CD4-positive, alpha-beta T cell treated with Interleukin-17A for 1 hour (primary cell): ENCODE measurements at places on chromosomes 5 and 9.

- DNase-seq = no peak
Observed at GRCh38 chr9:72427801-72428200, 62.8 kb upstream of the ZFAND5 start.

DNA sequence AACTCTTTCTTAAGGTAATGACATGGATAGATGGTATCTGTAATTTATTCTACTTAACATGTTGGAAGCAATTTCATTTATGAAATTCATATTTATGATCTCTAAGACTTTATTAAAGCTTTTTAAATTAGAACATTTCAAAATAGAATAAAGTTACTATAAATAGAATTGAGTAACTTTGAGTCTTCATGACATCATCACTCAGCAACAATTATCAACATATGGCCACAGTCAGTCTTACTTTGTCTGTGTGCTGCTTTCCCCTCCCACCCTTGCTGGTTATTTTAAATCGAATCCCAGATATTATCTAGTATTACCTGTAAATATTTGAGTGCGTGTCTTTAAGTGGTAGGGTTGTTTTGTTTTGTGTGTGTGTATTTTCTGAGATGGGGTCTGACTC lies 65.2 kb downstream of the IPO11 start:
- no peak for DNase-seq

DNA sequence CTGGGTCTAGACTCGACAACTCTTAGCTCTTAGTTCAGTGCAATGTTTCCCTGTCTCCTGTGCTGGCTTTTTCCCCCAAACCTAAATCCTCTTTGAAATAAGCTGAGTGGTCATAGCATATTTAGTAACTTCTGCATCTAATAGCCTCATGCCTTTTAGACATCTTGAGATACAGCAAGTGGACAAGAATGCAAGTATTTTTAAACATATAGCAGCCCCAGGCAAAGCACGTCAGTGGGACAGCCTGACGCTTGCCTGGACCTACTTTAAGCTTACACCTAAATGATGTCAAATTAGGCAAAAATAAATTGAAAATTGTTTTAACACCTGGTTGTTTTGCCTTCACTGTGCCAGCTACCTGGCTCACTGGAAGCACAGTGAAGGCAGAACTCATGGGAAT lies 8.0 kb downstream of the C9 start:
- no peak for DNase-seq

- no peak for DNase-seq
Observed at GRCh38 chr5:149143470-149143869, 2.2 kb downstream of the ABLIM3 start.

- DNase-seq = peak; percentile 12
Observed at GRCh38 chr9:806285-807156, 35.0 kb upstream of the DMRT1 start.

GRCh38 chr9:21075484-21075883 lies 2.3 kb downstream of the IFNB1 start:
- DNase-seq = no peak

DNA sequence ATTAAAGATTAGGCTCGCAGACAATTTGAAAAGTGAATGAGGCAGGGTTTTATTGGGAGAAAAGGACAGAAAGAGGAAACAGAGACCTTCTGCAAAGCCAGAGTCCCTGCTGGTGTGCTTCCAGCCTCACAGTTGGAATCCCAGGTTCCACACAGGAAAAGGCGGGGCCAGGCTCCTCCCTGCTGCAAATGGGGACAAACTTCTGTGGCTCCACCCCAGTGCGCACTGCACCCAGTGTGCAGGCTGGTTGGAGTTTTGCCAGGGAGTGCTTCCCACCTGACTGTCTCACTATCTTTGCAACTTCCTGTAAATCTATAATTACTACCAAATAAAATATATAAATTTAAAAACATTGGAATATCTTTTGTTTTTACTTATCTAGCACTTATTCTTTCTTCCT lies 386.0 kb upstream of the GRIN3A start:
- no peak for DNase-seq

DNA sequence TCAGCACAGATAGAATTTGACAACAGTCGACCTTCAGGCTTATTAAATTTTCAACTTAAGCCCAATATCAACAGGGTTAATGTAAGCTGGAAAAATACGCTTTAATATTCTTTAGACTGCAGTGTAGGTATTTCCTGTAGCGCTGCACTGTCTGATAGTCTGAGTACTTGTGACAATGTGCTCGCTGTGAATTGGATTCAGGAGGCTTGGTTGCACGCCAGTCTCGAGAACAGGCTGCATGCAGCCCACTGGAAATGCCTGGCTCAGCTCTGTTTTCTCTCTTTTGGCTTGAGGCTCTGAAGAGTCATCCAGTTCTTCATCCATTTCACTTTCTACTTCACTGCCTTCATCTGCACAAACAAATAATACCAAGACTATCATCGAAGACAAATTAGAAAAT lies 300.9 kb downstream of the RFX3 start:
- DNase-seq = no peak

DNA sequence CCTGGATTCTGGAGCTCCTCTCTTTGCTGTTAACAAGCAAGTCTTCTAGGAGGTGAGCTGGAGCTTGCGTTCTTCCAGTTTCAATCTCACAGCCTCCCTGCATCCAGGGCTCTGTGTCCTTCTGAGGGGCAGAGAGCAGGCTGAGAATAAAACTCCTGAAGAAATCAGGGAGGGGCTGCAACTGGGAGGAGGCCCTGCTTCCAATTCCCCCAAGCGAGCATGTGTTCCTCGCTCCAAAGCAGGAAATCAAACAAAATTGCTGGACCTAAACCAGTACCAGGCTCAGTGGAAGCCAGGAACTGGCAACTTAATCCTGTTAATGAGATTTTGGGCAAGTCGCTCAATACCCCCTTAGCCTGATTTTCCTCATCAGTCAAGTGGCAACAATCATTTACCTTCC lies 181.8 kb downstream of the ASTN2 start:
- DNase-seq = no peak

GRCh38 chr5:158879993-158880392 lies 219.7 kb downstream of the EBF1 start:
- DNase-seq = no peak

DNA sequence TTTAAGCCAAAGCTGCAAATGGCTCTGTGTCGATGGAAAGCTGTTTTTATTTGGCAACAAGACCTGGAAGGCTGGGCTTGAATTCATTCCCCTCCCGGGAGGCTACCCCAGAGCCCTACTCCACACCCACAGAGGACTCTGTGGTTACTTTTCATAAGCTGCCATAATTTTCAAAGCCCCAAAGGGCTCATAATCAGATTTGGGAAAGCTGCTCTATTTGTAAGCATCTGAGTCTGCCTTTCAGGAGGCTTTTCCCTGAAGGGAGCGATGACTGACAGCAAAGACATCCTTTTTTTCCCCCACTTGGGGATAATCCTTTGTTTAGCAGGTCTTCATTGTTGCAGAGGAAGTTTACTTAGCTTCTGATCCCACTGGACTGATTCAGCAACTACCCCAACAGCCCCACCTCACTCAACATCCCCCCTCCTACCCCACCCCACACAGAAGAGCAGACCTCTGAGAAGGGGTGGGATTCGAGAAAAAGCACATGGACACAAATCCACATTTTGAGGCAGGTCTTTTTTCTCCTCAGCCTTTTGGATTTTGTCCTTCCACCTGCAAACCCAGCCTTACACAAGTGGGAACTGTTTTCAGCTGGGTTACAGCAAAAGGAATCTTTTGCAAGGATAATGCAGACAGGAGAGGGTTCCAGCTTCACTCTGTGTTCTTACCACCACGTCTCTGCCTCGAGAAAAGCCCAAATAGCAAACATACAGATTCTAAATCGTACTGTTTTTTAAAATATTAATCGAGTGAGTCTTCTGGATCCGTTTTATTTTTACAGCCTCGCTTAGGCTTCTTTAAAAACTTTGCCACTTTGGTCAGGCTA lies 244.4 kb upstream of the TUT7 start:
- no peak for DNase-seq

GRCh38 chr5:128574041-128574440 lies 36.0 kb upstream of the FBN2 start:
- DNase-seq = no peak

DNA sequence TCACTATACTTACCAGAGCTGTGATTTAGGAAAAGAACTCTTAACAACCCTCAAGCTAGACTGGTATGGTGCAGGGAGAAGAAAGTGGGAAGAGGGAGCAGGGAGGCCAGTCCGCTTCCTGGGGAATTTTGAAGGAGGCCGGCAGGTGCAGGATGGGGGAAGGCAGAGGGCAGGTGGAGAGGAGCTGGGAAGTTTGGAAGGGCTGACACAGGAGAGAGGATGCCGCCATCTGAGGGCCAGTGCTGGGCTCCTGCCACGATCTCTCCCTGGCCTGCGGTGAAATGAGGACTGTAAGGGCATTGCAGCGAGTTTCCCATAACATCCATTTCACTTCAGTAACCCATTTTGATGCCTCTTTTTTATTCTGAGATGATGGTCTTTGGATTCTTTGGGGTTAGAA lies 8.9 kb downstream of the DAB2IP start:
- DNase-seq = no peak

DNA sequence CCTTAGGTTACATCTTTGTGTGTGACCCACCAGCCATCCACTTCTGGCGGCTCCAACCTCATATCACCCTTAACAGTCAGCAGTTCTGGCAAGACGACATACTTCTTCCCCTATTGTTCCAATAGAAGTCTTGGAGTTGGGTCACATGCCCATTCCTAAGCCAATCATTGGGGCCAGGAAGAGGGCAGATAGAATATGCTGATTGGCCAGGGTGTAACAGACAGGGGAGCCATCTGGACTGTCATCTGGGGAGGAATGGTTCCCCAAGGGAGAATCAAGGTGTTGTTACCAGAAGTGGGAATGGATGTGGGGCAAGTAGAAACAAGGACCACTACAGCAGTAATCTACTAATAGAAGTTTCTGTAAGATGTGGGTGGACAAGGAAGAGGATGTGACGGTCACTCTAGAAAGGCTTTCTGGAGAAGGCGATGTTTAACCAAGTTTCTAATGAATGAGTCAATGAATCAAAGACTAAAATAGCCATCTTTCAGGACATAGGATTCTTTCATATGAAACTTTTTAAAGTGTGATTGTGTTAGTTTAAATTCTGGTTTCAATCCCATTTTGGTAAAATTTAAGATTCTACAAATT lies 200.4 kb downstream of the ARHGAP26 start:
- DNase-seq = no peak

DNA sequence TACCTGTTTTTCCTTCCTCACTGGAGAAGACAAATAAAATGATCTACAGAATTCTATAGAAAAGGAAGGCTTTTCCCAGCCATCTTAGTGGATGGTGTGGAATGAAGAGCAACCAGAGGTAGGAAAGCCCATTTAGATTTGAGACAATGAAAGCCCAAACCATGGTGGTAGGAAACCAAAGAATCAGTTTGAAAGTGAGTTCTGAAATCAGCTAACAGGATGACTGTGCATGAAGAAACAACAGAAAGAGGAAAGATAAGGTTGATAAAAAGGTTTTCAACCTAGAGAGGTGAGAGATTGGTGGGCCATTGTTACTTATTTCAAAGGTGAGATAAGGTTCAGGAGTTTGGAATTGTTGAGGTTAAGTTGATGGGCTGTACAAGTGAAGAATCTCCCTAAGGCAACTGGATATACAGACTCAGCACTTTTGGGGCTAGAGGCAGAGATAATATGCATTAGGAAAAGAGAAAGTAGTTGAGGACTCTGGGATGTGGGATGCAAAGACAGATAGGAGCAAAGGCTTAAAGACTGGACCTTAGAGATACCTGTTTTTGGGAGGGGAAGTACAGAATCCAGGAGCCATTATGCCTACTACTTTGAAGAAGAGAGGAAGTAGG lies 2.4 kb downstream of the CHMP5 start:
- DNase-seq = no peak

- DNase-seq = peak; percentile 20
Observed at GRCh38 chr5:40578501-40579451, 100.9 kb upstream of the PTGER4 start.

DNA sequence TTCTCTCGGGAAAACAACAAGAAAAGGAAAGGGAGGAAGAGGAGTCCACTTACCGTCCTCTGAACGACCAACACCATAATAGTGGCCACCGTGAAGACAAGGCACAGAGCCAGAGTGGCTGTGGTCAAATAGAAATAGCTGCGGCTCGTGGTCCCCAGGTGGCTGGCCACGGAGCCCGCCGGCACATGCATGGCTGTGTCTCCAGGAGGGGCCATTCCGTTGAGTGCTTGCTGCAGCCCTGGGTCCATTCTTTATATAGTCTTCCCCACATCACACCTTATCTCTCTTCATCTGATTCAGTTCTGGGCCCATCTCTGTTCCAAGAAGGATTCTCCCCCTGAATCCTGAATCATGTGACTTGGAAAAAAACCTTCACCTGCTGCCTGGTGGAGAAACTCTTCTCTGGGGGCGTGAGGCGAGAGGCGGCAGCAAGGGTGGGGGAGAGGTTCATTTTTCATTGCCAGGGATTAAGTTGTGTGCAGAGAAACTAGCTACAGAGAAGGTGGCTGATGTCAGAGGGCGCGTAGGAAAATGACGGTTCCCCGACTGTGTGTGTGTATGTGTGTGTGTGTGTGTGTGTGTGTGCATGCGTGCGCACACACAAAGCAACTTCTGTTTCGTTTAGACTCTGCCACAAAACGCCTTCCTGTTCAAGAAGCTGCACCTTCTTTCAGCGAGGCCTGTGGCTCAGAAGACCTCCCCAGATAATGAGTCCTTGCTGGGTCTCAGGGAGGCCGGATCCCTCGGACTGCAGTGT lies at the start of gene TNFSF8:
TSS of gene TNFSF8 (minus strand) at position 536 of the 757 bp plus-strand sequence. CDS start at position 248, 288 bp downstream.
- DNase-seq = peak; percentile 87

DNA sequence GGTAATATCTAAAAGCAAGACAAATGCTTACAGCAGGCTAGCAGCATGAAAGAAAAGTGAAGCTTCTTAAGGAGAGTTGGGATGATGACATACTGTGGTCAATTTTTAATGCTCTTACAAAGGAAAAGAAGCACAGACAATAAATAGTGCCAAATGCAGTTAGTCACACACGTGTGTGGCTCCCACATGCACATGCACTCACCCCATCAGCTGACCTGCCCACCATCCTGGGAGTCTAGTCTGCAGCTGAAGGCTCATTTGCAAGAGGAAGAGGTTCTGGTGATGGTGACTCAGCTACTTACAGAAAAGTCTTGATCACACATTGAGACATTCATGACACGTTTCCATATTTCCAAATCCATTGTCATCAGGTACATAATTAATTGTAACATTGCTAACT lies 129.3 kb downstream of the MRPL36 start:
- no peak for DNase-seq

DNA sequence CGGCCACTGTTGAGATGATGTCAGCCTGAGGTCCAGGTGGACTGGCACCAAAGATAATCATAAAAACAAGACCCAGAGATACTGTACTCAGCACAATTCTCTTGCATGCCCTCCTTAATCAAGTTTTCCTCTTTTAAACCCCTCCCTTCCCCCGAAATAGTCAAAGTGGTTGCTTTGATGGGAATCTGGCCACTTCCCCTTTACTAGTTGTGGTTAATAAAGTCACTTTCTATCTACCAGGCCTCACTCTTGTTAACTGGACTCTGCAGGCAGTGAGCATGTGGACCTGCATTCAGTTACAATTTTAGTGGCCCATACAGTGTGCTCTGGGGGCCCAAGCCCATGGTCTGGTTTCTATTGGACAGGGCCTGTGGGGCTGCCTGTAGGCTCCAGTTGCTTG lies 17.5 kb downstream of the FBP2 start:
- no peak for DNase-seq

DNA sequence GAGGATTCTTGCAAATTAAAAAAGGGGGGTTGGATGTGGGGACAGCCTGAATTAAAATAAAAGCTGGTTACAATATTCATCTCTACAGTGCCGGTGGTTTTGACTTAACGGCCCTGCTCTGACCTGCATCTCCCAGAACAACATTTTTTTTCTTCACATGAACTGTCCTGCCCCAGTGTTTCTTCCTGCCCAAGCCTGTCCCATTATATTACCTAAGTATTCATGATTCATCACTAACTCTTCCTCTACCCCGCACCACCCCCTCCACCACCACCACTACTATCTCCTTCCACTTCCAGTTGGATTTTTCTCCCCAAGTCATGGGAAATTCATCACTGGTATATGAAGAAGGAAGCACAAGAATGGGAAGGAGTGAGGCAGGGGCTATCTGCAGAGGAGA lies 90.1 kb downstream of the ZFAND5 start:
- DNase-seq = no peak
